Stimulated activated CD4-positive, alpha-beta T cell treated with anti-CD3 and anti-CD28 coated beads, Interleukin-15, amount 100 ng/mL, for 1 hour (primary cell): ENCODE measurements at places on chromosomes 5 and 9.

- DNase-seq: no peak
Measured at GRCh38 chr9:133768859-133769510, 30.8 kb upstream of the SARDH start.

GRCh38 chr5:64773533-64773932, 4.8 kb downstream of the CWC27 start:
- DNase-seq: no peak

DNA sequence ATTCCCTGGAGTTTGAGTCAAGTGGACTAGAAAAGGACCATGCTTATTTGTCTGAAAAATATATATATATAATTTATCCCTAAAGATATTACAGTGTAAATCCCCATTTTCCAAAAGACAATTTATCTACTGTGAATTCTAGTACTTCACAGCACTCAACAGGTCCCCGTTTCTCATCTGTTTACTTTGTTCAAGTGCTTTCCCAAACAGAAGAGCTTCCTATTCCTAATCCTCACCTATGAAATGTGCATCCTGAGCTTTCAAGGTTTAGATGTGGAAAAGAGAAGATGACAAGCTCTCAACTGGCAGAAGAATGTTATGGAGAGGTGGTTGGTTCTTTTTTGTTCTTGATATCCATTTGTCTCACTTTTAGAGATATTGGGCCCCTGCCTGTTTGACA, 401.6 kb upstream of the ZNF608 start:
- DNase-seq: no peak

DNA sequence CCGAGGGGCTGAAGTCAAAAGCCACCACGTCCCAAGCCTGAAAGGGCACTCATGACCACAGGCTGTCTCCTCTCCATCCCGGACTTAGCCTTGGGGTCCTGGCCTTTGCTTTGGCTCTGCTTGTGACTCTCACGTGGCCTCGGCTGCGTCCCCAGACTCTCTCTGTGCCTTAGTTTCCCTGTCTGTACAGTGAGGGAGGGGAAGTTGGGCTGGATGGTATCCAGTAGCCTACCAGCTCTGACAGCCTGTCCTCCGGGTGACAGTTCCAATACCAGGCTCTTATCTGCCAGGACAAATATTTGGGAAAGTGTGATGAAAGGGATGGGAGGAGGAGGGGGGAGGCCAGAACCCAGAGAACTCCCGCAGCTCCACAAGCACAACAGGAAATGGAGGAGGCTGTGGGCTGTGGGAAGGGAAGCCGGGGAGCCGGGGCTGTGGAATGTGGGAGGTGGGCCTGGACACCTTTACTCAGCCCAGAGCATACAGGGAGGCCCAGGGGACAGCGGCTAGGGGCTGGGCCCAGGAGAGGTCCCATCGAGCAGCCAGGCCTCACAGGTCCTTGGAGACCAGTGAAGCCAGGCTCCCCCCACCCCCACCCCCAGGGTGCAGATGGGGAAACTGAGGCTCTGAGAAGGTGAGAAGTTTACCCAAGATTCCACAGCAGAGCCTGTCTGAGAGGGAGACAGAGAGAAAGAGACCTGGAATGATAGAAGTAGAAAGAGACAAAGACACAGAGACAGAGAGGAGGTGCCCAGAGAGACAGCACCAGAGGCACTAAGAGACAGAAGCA, 18.3 kb downstream of the PDGFRB start:
- no peak for DNase-seq

GRCh38 chr5:142107036-142107735, 1.4 kb upstream of the NDFIP1 start:
- no peak for DNase-seq

DNA sequence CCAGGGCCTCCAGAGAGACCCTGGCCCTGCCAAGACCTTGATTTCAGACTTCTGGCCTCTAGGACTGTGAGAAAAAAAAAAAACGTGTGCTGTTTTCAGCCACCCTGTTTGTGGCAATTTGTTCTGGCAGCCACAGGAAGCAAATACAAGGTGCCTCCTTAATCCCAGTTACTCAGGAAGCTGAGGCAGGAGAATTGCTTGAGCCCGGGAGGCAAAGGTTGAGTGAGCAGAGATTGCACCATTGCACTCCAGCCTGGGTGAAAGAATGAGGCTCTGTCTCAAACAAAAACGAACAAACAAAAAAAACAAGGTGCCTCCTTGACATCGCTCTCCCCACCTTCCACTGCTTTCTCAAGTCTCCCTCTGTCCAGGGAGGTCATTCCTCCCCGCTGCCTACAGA, 98.0 kb downstream of the GABBR2 start:
- no peak for DNase-seq

DNA sequence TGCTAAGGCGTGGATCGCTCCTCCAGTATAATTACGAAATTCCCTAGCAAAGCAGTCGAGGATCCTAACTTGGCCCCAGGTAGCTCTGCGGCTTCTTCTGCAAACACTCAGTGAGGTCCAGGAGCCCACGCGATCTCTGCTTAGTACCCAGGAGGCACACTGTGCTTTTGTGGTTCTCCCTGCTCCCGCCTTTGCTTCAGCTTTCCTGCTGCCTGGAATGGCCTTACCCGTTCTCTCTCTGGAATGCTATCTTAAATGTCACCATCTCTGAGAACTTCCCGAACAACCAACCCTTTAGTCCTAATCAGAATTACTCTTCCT, 639 bp downstream of the INVS start:
- no peak for DNase-seq

DNA sequence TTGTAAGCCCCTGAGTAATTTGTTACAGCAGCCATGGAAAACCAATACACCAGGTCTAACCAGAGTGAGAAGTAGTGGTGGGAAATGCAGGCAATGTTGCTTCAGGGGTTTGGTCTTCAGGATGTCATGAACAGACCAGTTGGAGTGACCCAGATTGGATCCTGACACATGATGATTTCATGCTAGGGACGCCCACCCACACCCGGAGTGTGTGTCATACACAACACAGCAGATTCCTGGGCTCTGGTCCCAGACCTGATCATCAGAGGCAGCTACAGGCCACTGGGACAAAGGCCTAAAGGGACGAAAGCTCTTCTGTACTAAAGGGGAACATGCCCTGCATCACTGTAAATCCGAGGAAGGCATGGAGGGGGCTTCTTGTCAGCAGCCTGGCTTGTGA, 194.2 kb downstream of the NSG2 start:
- no peak for DNase-seq

GRCh38 chr5:10130881-10131280, 118.8 kb downstream of the ATPSCKMT start:
- no peak for DNase-seq

- no peak for DNase-seq
Measured at GRCh38 chr5:149212198-149212951, 59.3 kb upstream of the AFAP1L1 start.

DNA sequence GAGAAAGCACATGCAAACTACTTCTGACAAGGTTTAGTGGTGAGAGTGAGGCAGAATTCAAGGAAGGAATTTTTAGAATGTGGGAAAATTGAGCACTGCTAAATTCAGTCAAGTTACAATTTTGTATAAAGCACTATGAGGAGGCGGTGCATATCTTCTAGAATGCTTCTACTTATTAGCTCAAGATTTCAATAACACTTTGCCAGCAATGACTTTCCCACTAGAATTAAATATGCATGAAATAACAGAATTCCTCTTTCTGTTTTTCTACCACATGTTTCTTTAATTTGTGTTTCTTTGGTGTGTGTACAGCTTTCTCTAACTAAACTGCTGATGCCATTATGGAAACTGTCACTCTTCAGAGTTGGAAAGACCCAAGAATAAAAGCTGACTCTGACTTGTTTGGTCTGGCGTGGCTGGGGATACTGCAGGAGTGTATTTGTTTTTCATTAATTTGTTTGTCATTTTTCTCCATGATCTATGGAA, 163.5 kb downstream of the ARSB start:
- no peak for DNase-seq

- DNase-seq: no peak
Measured at GRCh38 chr9:14151451-14151850, 162.5 kb downstream of the NFIB start.

DNA sequence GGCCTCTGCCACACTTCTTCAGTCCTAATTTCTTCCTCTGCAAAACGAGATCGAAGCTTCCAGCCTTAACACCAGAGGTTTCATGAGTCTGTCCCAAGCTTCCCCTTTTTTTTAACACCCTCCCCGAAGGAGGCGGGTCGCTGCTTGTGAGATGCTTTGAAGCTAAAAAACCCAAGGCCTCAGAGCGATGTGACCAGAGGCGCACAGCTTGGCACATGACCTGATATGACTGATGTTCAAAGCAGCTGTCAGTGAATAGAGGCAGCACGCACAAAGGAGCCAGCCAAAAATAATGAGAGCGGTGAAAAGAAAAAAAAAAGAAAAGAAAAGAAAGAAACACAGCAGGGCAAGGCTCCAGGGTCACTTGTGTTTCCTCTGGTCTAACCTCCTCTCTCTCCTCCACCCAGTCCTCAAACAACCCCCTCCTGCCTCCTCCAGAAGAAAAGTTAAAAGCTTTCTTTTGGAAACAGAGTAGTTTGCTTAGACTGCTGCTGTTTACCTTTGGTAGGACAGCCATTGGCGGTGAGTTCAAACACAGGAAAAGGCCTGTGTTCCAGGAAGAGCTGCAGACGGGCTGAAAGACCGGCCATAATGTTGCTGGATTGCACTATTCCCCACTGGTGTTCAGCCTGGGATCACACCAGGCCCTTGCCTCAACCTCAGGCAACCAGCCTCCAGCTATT, 10.9 kb upstream of the ZNF366 start:
- no peak for DNase-seq

DNA sequence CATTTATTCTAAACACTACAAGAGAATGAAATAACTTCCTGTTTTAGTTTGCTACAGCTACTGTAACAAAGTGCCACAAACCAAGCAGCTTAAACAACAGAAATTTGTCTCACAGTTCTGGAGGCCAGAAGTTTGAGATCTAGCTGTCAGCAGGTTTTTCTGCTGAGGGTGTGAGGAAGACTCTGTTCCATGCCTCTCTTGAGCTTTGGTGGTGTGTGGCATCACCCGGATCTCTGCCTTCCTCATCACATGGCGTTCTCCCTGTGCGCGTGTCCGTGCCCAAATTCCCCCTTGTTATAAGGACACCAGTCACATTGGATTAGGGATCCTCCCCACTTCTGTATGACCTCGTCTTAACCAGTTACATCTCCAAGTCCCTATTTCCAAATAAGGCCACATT, 97.7 kb downstream of the CFAP95 start:
- no peak for DNase-seq

GRCh38 chr9:88321764-88322163, 66.5 kb upstream of the SPIN1 start:
- no peak for DNase-seq
